T-cell (primary cell): ENCODE measurements at places on chromosomes 1 and 21. TPM values are rescaled to one million over a fixed set of nuclear protein-coding genes. Genes with fewer than 3 reads are reported as not detected.

DNA sequence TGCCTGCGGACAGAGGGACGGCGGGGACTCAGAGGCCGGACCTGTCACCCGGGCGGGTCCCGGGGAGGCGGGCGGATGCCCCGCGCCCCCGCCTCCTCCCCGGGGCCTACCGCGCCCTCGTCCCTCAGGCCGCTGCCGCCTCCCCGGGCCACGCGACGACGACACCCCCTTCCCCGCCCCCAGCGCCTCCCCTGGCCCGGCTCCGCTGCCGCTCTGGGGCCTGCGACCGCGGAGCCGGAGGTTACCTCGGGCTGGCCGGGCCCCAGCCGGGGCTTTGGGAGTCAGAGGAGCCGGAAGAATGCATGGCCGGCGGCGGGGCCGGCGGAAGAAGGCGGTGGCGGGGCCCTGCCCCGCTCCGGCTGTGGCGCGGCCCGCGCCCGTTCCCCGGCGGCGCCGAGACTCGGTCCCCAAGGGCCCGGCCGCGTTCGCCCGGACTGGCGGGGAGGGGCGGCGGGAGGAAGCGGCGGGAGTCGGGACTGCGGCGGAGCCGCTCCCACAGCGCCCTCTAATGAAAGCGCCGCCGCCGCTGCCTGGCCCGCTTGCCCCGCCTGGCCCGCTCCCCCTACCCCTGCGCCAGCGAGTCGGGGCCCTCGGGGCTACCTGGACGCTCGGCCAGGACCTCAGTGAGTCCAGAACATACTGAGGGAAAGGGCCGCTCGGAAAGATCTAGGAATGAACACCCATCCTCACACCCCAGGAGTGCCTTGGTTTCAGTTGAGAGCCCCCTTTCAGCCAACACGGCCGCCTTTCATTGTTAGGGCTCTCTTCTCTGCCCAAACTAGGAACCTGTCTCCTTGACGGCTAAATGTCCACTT lies at the start of gene LPGAT1:
Gene LPGAT1, minus strand, starts transcription at position 436 of the 815 bp plus-strand sequence. CDS start 1,467 bp downstream, outside the sequence.
- DNase-seq, result peak; percentile 74

- DNase-seq, result peak; percentile 58
Observed at GRCh38 chr1:32240140-32240951, 6.7 kb upstream of the FAM167B start.

DNA sequence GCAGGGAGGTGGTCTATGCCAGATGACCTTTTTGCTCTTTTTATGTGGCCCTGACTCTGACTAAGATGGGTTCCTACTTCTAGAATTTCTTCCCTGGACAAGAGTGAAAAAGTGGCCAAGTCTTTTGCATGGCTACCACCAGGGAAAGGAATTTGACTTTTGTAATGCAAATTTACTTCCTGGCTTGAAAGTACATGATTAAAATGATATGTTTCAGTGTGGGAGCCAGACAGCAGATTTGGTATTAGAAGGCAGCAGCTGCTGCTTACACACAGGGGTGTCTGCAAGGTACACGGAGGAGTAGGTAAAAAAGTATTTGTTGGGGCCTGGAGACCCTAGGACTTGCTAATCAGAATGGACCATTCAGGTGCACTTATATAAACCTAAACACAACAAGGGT lies 78.4 kb downstream of the KCND3 start:
- no peak for DNase-seq

The MYOC gene
- total RNA-seq, result not detected

The RNF223 gene
- not detected for total RNA-seq
